ENCODE measurements at places on chromosomes 5 and 9. TPM values are rescaled to one million over a fixed set of nuclear protein-coding genes. Genes with fewer than 3 reads are reported as not detected.

ABCA1 gene
- 42.3 TPM for total RNA-seq

CRB2 gene
- not detected for total RNA-seq

PCDHGB7 gene
- total RNA-seq: 1.4 TPM

SMIM33 gene
- not detected for total RNA-seq

IFNA6 gene
- not detected for total RNA-seq

MYMK gene
- 441 TPM for total RNA-seq

NR5A1 gene
- not detected for total RNA-seq

DHX29 gene
- total RNA-seq: 44.3 TPM

DMGDH gene
- 1.5 TPM for total RNA-seq

FBP1 gene
- 0.35 TPM for total RNA-seq

SCGB3A2 gene
- total RNA-seq: not detected

ADAMTS12 gene
- total RNA-seq: 22.0 TPM

TLR4 gene
- 7.9 TPM for total RNA-seq

EDIL3 gene
- total RNA-seq: 118 TPM

DNA sequence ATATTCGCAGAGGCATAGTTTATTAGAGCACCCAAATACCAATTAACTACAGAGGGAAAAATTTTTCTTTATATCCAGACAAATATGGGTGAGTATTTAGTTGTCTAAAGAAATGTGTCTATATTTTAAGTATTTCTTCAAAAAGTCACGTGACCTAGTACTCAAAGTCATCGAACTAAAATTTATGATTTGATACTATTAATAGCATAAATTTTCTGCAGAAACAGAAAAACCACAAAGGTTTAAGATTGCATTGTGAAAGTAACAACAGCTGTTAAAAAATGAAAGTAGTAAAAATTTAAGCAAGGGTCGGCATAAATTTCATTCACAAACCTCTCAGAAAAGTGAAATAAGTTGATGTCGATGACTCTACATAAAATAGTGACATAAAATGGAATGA lies 323.9 kb upstream of the RORB start:
- DNase-seq: no peak

- peak; percentile 52 for DNase-seq
These were observed 170.5 kb downstream of the RGS3 start for GRCh38 chr9:113633782-113634595.

DNA sequence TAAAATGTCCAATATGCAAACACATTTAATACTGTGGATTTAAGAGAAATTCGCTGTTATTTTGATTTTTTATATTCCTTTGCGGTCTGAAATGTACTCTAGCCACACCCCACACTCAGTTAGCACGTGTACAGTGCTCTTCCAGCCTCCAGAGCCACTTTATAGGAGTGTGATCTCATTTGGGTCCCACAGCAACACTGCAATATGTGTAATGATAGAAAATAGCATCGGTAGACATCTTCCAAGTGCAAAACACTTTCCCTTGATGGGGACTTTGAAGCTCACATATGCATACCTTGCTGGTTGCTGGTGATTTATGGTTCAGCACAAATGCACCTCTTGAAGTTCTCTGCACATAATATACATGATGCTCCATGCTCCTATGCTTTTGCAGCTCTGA lies 148.3 kb downstream of the GAS1 start:
- DNase-seq: no peak

GRCh38 chr5:61840361-61840760 lies 465.6 kb upstream of the KIF2A start:
- no peak for DNase-seq

DNA sequence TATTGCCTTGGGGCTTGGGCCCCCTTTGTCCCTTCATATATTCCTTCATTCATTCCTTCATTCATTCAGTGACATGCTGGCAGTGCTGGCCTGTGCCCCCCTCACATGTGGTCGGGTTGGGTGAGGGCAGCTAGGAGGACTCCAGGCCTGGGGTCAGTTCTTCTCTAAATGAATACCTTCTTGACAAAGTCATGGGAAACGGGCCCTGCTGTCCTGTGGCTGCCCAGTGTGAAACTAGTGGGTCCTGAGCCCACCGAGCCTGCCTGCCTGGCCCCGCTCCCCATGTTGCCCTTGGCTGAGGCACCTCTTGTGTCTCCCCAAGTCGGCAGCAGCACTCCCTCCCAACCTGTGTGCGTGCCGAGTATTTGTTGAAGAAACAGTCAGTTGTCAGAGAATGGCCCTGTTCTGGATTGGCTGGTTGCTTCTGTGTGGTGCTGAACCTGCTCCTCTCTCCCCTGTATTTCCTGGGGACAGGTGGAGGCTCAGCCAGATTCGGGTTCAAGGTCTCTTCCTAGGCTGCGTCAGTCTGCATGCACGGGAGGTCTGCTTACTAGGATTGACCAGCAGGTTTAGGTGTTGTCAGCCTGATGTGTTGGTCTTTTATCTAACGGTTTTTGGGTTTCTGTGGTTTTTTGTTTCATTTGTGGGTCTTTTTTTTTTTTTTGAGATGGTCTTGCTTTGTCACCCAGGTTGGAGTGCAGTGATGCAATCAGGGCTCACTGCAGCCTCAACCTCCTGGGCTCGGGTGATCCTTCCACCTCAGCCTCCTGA lies 3.0 kb upstream of the CEL start:
- DNase-seq: no peak

GRCh38 chr5:169029037-169029436 lies 271.9 kb downstream of the SLIT3 start:
- DNase-seq: no peak

- no peak for DNase-seq
These were observed 1649.8 kb downstream of the EFNA5 start for GRCh38 chr5:106020894-106021293.

GRCh38 chr5:127944125-127944524 lies 139.4 kb upstream of the SLC12A2 start:
- DNase-seq: no peak

DNA sequence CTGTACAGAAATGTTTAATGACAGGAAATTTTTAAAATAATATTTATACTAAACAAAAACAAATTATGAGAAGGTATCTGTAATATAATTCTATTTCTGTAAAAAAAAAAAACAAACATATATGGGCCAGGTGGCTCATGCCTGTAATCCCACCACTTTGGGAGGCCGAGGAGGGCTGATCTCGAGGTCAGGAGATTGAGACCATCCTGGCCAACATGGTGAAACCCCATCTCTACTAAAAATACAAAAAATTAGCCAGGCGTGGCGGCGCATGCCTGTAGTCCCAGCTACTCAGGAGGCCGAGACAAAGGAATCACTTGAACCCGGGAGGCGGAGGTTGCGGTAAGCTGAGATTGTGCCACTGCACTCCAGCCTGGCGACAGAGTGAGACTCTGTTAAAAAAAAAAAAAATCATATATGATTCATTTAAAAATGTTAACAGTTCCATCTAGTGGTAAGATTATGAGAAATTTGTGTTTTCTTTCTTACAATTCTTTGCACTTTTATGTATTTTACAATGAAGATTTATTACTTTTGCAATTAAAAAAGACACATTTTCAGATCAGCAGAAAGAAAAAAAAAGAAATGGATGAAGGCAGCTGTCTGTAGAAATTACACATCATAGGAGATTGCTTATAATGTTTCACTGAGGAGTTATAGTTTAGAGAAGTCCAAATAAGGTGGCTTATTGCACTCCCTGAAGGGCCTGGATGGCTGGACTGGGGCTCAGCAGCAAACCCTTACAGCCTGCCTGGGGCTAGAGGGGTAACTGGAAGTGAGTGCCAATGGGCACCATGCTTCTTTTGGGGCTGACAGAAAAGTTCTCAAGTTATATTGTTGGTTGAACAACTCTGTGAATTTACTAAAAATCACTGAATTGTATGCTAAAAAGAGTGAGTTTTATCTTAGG lies 20.3 kb downstream of the C9orf153 start:
- no peak for DNase-seq

- no peak for DNase-seq
These were observed 500.9 kb downstream of the DIRAS2 start for GRCh38 chr9:90141723-90142122.

GRCh38 chr9:134516464-134516863 lies 125.1 kb upstream of the COL5A1 start:
- no peak for DNase-seq

DNA sequence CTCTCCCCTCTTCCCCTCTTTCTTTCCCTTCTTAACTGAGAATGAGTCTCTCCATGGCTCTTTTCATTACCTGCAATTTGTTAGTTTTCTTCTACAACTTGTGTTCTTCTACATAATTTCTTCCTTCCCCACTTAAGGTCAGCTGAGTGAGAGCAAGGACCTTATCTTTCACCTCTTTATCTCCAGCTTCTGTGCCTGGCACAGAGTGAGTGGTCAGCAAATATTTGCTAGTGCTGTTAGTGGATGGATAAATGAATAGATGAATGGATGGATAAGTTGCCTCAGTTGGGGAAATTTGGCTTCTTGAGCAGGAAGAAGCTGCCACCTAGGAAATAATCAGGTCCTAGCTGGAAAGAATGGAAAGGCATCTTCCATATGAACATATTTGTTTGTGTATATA lies 44.6 kb upstream of the PPARGC1B start:
- no peak for DNase-seq

GRCh38 chr9:109497226-109498153 lies 617 bp downstream of the PTPN3 start:
- no peak for DNase-seq

DNA sequence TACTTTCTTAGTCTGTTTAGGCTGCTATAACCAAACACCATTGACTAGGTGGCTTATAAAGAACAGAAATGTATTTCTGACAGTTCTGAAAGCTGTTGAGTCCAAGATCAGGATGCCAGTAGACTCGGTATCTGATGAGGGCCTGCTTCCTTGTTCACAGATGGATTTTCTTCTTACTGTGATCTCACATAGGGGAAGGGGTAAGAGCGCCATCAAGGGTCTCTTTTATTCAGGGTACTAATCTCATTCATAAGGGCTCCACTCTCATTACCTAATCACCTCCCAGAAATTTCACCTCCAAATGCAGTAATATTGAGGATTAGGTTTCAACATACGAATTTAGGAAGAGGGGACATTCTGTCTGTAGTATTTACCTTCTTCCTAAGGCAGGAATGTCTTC lies 384.0 kb upstream of the DMAC1 start:
- no peak for DNase-seq

DNA sequence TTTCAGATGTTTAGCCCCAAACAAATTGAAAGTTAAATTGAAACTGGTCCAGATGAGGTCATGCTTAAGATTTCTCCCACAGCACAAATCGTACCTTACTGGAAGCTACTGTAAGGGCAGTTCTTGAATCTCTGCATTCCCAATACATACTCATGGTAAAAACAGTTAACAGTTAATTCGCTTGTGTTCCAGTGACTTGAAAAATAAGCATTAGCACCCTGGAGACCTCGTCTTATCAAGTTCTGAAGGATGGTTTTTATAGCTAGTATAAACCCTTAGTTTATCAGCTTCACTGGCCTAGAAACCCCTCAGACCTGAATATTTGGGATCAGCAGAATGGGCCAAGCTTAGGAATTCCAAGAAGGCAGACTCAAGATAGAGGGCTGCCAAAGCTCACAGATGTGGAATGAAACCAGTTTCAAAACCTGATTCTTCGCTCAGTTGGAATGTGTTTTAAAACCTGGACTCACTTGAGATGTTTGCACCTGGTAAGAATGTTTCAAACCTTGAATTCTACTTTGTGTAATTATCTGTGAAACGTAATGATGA lies 103.6 kb downstream of the C9orf152 start:
- no peak for DNase-seq

GRCh38 chr9:124217836-124218437 lies 39.8 kb upstream of the NEK6 start:
- DNase-seq: peak; percentile 6
